ENCODE measurements at places on chromosomes 6 and 20. TPM values are rescaled to one million over a fixed set of nuclear protein-coding genes. Genes with fewer than 3 reads are reported as not detected.

UBD gene
- not detected for total RNA-seq

DNA sequence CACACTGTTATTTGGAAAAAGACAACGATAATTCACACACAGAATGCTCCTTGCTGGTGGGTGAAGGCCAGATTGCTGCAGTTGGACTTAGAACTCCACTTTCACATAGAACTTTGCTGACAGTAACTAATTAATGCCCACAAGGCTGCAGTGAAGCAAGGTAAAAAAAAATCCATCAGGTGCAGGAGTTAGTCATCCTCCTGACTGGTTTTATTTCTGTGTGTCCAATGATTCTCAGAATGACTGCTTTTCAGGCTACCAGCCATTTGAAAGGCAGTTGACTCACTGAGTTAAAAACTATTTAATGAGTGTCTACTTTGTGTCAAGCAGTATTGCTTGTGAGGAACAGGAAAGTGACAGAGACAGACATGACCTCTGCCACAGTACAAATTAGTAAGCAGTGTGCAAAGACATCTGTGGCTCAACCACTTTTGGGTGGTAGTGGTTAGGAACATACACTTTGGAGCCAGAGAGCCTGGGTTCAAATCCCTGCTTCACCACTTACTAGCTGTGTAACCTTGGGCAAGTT is 41.9 kb downstream of the ELOVL5 start:
- peaks cover 30% of the 10 kb centered on the region for H3K4me1 ChIP-seq
- no peaks in the 10 kb centered on the region for H3K27me3 ChIP-seq
- H3K4me3 ChIP-seq = no peak overlapping the region
- DNase-seq = no peak
- H3K27ac ChIP-seq = no peak overlapping the region

DNA sequence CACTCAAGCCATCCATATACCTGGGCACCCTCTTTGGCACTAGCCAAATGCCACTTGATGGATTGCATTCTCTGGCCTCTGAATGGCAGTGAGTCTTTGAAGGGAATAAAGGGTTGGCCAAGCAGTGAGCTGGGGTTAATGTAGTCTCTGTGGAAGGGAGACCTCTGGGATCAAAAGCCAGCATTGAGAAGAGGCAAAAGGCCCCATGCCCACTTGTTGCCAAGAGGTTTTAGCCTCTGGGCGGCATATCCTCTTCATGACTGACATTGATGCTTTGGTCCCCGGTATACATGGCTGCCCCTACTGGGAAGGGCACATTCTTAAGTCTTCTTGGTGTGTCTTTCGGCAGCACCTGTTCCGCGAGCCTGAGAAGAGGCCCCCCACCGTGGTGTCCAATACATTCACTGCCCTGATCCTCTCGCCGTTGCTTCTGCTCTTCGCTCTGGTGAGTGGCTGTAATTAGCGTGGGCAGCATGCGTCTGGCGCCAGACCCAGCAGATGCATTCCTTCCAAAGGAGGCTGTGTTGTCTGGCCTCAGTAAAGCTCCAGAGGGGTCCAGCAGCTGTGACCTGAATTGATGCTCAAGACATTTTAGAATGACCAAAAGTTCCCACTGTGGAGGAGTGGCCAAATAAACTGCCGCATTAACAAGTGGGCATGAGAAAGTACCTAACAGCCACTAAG is 29.5 kb downstream of the GHRH start:
- DNase-seq = no peak
- no peak overlapping the region for H3K27ac ChIP-seq
- H3K4me1 ChIP-seq = peaks cover 18% of the 10 kb centered on the region
- peaks cover 95% of the 10 kb centered on the region for H3K36me3 ChIP-seq
- no peak overlapping the region for H3K4me3 ChIP-seq

- H3K4me3 ChIP-seq = no peak overlapping the region
- H3K4me1 ChIP-seq = no peaks in the 10 kb centered on the region
- no peak overlapping the region for H3K27ac ChIP-seq
- H3K36me3 ChIP-seq = no peaks in the 10 kb centered on the region
- H3K27me3 ChIP-seq = no peaks in the 10 kb centered on the region
Measured at GRCh38 chr6:63347599-63347998, 27.8 kb upstream of the LGSN start.

PRSS35 gene
- total RNA-seq = not detected

DNA sequence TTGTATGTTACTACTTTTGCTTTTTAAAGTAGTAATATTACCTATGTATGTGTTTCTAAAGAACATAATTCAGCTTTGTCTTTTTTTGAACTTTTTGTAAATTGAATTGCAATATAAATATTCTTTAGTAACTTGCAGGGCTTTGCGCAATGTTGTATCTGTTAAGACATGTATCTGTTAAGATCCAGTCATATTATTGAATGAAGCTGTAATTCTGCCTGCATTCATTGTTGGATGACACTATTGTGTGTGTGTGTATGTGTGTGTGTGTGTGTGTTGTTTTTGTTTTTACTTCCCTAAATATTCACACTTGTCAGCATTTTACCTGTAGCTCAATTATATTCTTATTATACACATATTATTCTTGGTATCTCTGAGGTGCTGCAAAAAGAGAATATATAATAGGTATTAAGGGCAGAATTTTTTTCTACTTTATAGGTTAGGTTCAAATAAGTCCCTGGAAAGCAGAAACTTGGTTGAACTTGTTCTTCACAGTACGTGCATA is 164.0 kb downstream of the MEI4 start:
- no peaks in the 10 kb centered on the region for H3K27me3 ChIP-seq
- no peak overlapping the region for H3K27ac ChIP-seq
- DNase-seq = no peak
- no peaks in the 10 kb centered on the region for H3K4me1 ChIP-seq

SAMD3 gene
- 7.6 TPM for total RNA-seq

CDH22 gene
- total RNA-seq = 1.7 TPM

LRRC73 gene
- not detected for total RNA-seq

DNA sequence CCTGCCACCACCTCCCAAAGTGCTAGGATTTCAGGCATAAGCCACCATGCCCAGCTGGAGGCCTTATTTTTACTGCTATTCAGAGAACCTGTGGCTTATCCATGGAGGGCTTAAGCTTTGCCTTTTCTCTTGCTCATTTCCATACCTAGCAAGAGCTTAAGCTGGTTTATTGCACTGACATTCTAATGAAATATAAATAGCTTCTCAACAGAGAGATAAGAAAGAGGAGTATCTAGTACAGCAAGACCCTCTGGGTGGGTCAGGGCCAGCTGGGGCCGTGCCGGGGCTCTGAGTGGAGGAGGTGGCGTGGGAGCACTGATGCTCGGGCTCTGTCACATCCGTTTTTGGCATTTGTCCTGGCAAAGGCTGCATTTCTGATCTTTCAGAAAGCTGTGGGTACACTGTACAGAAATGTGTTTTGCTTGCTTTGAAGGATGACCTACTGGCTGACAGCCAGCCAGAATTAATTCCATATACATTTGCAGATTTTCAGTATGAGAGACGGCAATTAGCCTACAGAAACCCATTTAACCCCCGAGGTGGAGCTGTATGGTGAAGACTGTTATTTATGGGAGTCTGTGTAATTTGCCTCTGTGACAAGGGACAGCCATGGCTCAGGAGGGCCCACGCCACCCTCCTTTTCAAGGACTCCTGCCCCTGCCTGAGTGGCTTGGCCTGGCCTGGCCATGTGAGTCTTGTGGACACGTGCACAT is 181.6 kb upstream of the AKAP12 start:
- no peaks in the 10 kb centered on the region for H3K36me3 ChIP-seq
- H3K4me3 ChIP-seq = no peak overlapping the region
- H3K27me3 ChIP-seq = no peaks in the 10 kb centered on the region
- H3K4me1 ChIP-seq = peaks cover 10% of the 10 kb centered on the region

IDH3B gene
- total RNA-seq = 71.0 TPM

ADRM1 gene
- total RNA-seq = 110 TPM

DNA sequence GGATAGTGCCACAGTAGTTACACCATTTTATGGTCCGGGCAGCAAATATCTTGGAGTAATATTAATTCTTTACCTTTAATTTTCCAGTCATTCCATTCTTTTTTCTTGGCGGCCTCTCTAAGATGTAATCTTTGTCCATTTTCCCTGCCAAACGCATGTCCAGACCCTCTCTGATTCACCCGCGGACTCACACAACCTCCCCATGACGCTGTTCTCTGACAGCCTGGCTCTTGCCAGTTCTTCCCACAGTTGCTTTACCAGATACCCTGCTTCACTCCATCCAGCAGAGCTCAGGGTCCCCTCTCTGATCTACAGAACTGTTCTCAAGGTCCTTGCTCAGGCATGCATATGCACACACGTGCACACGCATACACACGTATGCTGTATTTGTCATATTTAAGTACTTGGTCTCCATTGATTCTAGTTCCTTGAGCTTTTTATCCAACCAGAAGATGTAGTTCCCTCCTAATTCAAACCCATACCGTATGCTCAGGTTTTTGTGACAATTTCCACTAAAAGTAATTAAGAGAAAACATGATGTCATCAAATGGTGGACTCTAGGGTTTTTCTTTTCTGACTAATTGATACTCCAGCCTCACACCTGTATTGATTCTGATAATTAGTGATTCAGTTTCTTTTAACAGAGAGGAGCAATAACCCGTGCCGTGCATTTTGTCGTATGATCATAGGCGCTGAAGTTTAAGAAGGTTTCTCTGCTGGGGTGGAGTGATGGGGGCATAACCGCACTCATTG is 10.0 kb downstream of the BPHL start:
- no peaks in the 10 kb centered on the region for H3K27me3 ChIP-seq
- no peak overlapping the region for H3K27ac ChIP-seq
- no peak for DNase-seq
- no peak overlapping the region for H3K4me3 ChIP-seq
- peaks cover 28% of the 10 kb centered on the region for H3K36me3 ChIP-seq

DLL1 gene
- 43.5 TPM for total RNA-seq

DNA sequence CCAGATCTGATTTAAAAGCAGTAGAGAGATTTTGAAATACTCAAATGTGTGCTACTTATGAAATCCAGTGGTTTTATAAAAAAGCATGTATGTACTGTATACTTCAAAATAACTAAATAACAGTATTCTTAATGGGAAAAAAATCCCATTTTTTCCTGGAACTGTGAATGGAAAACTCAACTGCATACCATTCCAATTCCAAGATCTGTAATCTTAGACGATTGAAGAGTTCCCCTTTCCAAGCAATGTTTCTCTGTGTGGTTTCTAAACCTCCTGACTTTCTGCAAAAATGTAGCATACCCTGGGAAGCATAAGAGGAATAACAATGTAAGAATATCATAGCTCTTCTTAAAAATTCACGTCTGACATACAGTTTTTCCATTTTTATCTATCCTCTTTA is 40.3 kb upstream of the HIVEP2 start:
- no peak overlapping the region for H3K27ac ChIP-seq
- no peak for DNase-seq
- no peaks in the 10 kb centered on the region for H3K4me1 ChIP-seq
- no peak overlapping the region for H3K4me3 ChIP-seq
- H3K36me3 ChIP-seq = no peaks in the 10 kb centered on the region
- H3K27me3 ChIP-seq = no peaks in the 10 kb centered on the region

STK38 gene
- 31.9 TPM for total RNA-seq
